Activated T-cell treated with anti-CD3 and anti-CD28 coated beads, Interleukin-2, amount 50 U/mL, for 72 hours (primary cell): ENCODE measurements at places on chromosomes 12 and 14.

DNA sequence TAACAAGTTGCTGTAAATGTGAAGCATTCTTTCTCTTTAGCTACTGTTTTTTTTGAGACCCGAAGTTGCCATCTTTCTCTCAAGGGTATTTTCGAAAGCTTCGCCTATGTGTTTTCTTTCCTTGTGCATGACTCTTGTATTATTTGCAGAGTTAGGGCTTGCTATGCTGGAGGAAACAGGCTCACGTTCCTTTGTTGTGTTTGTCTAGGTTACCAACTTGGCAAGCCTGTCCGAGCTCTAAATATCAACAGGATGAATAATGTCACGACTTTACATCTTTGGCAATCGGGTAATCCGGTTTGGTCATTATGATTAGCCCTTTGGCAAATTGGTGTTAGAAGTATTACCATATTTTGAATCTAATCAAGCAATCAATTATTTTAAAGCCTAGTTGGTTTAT is 15.9 kb upstream of the ATP6V0A2 start:
- no peaks in the 10 kb centered on the region for H3K36me3 ChIP-seq
- no peaks in the 10 kb centered on the region for H3K27me3 ChIP-seq
- H3K4me1 ChIP-seq, result no peaks in the 10 kb centered on the region
- no peak overlapping the region for H3K4me3 ChIP-seq
- DNase-seq, result no peak
- H3K27ac ChIP-seq, result no peak overlapping the region

- H3K4me3 ChIP-seq, result peak overlapping the region; percentile 8
- H3K27ac ChIP-seq, result no peak overlapping the region
- H3K36me3 ChIP-seq, result no peaks in the 10 kb centered on the region
- peaks cover 48% of the 10 kb centered on the region for H3K27me3 ChIP-seq
- peaks cover 5% of the 10 kb centered on the region for H3K4me1 ChIP-seq
These were observed 34.2 kb upstream of the OTX2 start for GRCh38 chr14:56844406-56845002.

- H3K36me3 ChIP-seq, result peaks cover 6% of the 10 kb centered on the region
- DNase-seq, result no peak
- no peak overlapping the region for H3K4me3 ChIP-seq
These were observed 68.3 kb upstream of the TUNAR start for GRCh38 chr14:95808371-95808770.

DNA sequence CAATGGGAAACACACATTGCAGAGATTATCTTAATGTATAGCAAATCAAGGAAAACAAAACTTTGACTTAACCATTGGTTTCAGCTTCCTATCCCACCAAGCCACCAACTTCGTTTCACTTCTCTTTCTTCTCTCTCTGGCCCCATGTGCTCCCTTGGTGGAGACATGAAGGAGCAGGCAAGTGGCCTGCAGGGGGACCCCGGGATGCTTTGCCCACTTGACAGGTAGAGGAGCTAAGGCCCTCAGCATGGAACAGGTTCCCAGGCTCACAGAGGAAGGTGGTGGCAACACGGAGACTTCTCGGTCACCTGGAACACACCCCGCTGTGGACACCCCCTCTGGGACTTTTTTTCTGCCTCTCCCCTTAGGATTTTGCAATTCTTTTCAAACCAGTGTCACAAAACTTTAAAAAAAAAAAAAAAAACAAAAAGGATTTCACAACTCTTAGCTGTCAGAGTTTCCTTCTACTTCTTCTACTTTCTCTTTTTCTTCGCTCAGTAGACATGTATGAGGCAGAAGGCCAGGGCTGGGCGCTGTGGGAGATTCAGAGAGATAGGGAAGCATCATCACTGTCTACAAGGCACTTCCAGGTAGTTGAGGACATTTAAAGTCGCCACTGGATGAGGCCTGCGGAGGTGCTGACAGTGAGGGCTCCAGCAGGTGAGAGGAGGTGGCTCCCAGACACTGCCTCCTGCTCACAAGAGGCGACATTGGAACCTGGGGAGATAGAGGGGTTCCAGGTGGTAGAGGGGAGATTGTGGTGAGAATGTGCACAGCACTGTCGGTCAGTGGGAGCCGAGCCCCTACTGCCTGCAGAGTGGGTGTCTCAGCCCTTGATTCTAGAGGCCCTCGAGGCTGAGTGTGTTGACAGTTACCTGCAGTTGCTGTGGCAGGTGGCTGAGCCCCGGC is 119.6 kb downstream of the GCH1 start:
- no peak overlapping the region for H3K27ac ChIP-seq
- H3K27me3 ChIP-seq, result peaks cover 31% of the 10 kb centered on the region
- no peak for DNase-seq

DNA sequence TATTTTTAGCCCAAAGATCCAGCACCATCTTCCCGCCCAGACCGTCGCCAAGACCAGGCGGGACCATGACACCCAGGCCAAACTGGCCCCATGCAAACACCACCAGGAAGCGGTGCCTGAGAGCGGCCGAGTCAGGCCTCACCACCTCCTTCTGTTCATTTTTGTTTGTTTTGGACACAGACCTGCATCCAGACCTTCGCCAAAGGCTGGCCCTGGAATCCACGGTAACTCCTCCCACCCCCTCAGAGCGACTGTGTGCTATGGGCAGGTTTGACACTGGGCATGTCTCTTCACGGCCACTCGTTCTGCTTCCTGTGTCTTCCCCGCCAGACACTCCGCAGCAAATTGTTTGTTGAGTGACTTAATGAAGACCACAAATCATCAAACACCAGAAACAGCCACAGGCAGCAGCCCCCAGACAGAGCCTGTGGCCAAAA is 47.1 kb downstream of the NCOR2 start:
- H3K27ac ChIP-seq, result no peak overlapping the region
- no peaks in the 10 kb centered on the region for H3K27me3 ChIP-seq
- no peak overlapping the region for H3K4me3 ChIP-seq
- no peak for DNase-seq

DNA sequence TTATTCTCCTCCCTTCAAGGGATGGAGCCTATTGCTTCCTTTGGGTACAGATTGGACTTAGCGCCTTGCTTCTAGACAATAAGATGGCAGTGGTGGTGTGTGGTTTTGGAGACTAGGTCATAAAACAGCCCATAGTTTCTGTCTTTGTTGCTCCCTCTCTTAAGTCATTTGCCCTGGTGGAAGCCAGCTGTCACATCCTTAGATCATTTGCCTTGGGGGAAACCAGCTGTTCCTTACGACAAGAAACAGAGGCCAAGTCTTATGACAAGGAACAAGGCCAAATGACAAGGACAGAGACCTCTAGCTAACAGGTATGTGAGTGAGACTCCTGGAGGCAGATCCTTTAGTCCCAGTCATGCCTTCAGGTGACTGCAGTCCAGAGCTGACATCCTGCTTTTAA is 9.2 kb upstream of the PALS1 start:
- H3K4me3 ChIP-seq, result no peak overlapping the region
- no peaks in the 10 kb centered on the region for H3K27me3 ChIP-seq
- H3K27ac ChIP-seq, result no peak overlapping the region
- no peaks in the 10 kb centered on the region for H3K36me3 ChIP-seq
- DNase-seq, result no peak

- no peaks in the 10 kb centered on the region for H3K27me3 ChIP-seq
- DNase-seq, result no peak
- no peak overlapping the region for H3K27ac ChIP-seq
- H3K36me3 ChIP-seq, result no peaks in the 10 kb centered on the region
These were observed 31.5 kb downstream of the DUSP16 start for GRCh38 chr12:12531194-12531593.

GRCh38 chr14:100400115-100400514 is 77.0 kb downstream of the SLC25A47 start:
- no peaks in the 10 kb centered on the region for H3K36me3 ChIP-seq
- no peak overlapping the region for H3K27ac ChIP-seq
- no peaks in the 10 kb centered on the region for H3K27me3 ChIP-seq
